ENCODE measurements at places on chromosomes 1 and 21. TPM values are rescaled to one million over a fixed set of nuclear protein-coding genes. Genes with fewer than 3 reads are reported as not detected.

- DNase-seq, result no peak
Measured at GRCh38 chr1:172833954-172834353, 175.1 kb downstream of the FASLG start.

DNA sequence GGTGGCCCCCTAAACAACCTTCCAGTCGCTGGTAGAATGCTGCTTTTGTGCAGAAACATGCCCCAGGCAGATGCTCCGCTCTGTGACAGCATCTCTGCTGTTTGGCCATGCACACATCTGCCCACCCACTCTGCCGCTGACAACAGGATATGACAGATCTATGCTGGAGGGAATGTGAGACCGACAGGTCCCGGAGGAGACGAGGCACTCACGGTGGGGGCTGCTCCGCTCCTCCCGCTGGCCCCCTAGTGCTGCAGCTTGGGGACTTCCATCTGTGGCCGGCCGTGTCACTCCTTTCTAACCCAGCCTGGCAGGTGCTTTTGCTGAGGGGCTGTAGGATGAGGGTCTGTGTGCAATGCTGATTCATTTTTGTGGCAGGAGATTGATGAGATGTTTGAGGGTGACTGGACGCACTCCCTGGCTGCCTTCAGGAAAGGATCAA lies 49.1 kb upstream of the DMRTB1 start:
- DNase-seq, result peak; percentile 80

DNA sequence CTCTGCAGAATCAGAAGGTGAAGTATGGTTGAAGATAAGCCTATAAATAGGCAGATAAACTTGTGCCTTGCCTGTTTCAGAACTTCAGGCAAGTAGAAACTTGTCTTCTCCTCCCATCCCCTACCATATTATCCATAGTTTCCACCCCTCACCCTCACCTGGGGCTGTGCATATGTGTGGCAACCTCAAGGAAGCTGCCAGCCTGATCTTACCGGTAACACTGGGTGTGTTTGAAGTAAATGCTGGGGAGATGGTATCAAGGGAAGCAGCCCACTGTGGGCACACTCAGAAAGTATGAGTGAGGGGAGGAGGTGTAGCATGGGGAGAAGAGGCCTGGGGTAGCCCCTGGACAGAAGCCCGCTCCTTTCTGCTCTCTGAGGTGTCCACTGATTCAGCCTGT lies 14.5 kb downstream of the VANGL2 start:
- no peak for DNase-seq

GRCh38 chr1:84665703-84666317 lies 24.5 kb downstream of the SSX2IP start:
- no peak for DNase-seq

DNA sequence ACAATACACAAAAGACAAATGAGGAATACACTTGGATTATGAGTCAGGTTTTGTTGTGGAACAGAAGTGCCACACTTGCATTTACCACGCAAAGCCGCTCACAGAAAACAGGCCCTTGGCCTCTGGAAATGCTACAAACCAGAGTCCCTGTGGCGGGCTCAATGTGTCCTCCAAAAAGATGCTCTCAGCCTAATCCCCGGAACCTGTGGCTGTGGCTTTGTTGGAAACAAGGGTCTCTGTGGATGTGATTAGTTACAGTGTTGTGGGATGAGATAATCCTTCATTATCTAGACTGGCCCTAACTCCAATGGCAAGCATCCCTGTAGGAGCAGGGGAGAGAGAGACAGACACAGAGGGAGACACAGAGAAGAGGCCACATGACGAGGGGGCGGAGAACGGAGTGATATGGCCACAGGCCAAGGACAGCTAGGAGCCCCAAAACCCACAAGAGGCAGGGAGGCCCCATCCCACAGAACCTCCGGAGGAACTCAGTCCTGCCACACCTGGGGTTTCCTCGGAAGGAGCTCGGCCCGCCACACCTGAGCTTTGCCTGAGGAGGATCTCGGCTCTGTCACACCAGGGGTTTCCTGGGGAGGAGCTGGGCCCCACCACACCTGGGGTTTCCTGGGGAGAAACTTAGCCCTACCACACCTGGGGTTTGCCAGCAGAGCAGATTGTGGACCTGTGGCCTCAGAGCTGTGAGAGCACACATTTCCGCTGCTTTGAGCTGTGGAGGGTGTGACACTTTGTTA lies 55.4 kb downstream of the NPHP4 start:
- DNase-seq, result no peak

DNA sequence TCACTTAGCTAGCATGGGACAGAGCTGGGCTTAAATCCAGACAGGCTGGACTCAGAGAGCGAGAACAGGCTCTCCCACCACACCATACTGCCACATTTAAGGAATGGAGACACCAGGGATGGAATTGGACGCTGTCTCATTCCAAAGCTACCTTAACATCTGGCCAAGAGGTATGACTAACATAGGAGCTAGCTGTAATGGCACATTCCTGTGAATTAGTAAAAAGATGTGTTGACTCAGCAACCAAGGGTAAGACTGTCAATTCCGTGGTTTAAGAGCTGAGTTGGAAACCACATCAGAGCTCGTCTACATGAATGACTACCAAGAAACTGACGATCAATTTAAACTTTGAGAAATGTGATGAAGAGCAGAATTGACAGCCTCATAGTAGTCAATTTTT lies 8.3 kb upstream of the TNFRSF9 start:
- peak; percentile 95 for DNase-seq

The KANK4 gene
- 0.36 TPM for total RNA-seq

DNA sequence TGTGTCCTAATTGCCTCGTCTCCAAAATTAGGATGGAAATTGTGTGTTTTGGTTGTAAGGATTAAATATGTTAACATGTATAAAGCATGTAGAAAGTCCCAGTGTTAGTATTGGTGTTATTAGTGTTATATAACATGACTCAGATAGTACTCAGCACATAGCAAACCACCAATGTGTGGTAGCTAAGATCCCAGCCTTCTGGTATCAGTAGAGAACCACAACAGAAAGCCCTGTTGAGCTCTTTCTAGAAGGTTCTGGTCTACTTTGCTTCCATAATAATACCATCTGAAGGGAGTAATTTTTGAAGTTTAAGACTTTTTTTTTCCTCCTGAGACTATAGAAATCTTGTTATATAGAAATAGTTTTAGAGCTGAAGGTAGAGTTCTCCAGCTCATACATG lies 259.3 kb upstream of the SGIP1 start:
- peak; percentile 53 for DNase-seq

The ANGPTL1 gene
- total RNA-seq, result 1.7 TPM

DNA sequence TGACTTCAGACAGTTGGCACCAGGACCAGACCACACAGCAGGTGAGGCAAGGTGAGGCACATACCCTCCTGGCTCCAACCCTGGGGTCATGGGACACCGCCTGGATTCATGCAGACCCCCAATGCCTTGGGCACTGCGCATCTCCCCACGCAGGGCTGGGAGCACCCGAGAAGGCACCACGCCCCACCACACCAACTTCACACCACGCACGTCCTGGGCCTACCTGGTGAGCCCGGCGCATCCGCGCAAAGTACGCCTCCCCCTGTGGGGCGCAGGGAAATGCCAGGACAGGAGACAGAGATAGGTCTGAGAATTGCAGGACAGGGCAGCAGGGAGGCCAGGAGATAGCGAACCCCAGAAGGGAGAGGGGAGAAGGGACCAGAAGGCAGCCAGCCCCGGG lies 58.5 kb downstream of the LDLRAD2 start:
- no peak for DNase-seq

- DNase-seq, result no peak
Measured at GRCh38 chr21:26195708-26196107, 25.1 kb upstream of the APP start.

- peak; percentile 66 for DNase-seq
Measured at GRCh38 chr1:218846181-218846580, 327.5 kb upstream of the LYPLAL1 start.

GRCh38 chr21:34688145-34688544 lies 19.4 kb downstream of the CLIC6 start:
- peak; percentile 26 for DNase-seq

GRCh38 chr1:230240446-230241086 lies 173.5 kb downstream of the GALNT2 start:
- no peak for DNase-seq

DNA sequence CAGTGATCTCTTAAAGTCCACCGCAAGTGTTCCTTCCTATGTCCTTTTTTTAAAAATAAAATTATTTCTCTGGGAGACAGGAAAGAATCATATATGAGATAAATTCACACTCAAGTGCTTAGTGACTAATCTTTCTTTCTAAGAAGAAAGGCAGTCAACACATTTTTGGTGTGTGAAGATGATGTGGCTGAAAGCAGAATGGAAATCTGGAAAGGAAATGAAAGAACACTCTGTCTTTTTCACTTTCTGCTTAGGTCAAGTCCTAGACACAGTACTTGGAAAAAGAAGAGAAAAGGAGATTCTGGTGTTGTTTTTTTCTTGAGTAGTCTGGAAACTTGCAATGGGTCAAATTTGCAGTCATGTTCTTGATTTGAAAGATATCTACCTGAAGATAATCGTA lies 45.5 kb upstream of the PRRX1 start:
- DNase-seq, result peak; percentile 11

The KCNQ4 gene
- not detected for total RNA-seq

DNA sequence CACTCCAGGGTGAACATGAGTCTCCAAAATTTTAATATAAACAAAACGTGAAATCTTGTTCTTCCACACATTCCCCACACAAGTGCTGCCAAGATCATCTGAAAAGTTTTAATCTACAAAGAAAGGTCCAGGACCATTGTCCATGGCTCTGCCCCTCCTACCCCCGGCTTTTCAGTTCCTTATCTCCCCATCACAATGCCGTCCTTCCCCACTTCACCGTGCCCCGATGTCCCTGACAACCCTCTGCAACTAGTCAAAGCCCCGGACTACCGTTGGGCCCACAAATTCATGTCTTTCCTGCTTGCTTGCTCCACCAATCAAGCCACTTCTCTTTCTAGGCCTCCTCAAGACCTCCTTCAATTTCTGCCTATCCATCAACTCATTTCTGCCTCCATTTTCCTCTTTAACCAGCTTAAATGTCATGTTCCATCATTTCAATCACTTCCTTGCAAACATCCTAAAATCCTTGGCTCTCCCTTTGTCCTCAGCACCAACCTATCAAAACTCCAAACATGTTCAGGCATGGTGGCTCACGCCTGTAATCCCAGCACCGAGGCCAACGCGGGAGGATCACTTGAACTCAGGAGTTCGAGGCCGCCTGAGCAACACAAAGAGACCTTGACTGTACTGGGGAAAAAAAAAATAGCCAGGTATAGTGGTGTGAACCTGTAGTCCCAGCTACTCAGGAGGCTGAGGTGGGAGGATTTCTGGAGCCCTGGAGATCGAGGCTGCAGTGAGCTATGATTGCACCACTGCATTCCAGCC lies 14.0 kb upstream of the BMP8B start:
- DNase-seq, result no peak

GRCh38 chr1:9428601-9429341 lies 110.5 kb upstream of the SLC25A33 start:
- peak; percentile 97 for DNase-seq

The CD2 gene
- not detected for total RNA-seq

DNA sequence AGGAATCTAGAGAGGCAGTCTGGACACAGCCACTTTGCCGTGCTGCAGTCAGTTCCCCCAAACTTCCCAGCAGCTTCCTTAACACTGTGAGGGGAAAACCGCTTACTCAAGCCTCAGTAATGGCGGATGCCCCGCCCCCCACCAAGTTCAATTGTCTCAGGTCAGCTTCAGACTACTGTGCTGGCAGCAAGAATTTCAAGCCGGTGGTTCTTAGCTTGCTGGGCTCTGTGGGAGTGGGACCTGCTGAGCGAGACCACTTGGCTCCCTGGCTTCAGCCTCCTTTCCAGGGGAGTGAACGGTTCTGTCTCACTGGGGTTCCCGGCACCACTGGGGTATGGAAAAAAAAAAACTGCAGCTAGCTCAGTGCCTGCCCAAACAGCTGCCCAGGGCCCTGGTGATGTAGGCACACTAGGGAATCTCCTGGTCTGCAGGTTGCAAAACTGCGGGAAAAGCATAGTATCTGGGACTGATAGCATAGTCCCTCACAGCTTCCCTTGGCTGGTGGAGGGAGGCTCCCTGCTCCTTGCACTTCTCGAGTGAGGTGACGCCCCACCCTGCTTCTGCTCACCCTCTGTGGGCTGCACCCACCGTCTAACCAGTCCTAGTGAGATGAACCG lies 23.7 kb upstream of the HFM1 start:
- no peak for DNase-seq
